ENCODE measurements at places on chromosomes 6 and 20.

DNA sequence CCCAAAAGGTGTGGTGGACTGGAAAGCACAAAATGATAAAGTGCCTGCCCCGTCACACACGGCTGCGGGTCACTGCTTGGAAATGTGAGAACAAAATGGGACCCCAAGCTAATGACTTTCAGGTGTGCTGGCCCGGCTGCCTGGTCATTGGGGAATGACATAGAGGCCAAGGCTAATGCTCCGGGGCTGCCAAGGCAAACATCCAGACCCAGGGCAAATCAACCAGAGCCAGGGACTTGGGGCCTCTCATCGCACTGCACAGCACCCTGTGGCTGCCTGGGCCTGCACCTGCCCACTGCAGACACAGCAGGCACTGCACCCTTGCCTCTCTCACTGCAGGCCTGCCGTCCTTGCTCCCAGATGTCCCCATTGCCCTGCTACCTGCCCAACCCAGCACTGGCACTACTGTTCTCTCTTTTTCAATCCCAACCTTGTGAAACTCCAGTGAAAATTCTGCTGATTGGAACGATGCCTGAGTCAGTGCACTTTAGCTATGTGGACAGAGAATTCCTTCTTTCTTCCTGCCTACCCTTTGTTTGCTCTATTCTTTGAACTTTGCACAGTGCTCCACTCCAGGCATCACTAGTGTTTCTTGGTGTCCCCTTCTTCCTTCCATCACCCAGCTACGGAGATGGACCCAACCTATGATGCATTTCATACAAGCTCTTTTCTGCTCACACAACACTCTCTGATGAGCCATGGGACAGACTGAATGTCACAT, 849.5 kb downstream of the MAFB start:
- DNase-seq: no peak

DNA sequence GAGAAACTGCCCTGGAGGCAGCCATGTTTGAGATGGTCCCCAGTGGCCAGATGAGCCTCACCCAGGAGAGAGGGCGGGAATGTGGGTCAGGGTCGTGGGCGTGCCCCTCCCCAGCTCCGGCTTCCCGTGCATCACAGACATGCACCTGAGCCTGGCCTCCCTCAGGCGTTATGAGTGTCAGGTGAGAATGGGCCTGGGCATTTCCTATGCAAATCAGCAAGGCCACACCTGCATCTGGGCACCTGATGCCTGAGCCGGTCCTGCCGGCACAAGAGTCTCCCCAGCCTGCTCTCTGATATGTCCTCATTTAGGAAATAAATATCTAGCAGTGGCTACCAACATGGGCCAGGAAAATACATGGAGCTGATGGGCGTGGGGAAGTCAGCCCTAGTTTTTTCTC, 82.4 kb downstream of the RAMACL start:
- DNase-seq: no peak

GRCh38 chr6:26251354-26252076, 113.5 kb upstream of the BTN3A2 start:
- DNase-seq: peak; percentile 78

- DNase-seq: no peak
These were observed 434.6 kb downstream of the CD109 start for GRCh38 chr6:74130641-74131040.

DNA sequence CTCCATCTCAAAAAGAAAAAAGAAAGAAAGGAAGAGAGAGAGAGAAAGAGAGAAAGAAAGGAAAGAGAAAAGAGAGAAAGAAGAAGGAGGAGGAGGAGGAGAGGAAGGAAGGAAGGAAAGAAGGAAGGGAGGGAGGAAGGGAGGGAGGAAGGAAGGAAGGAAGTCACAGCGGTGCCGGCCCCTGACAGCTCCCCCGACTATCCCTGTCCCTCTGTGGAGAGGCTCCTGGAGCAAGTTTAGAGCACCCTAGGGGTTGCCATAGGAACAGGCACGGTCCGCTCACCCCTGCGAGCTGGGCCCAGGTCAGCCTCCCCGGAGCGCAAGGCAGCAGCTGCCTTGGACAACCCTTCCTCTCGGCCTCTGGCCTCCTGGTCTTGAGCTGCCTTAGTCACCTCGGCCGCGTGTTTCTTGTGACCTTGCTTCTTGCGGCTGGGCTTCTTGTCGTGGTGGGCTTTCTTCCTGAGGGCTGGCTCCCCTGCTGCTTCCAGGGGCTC, 6.8 kb downstream of the BNIP5 start:
- no peak for DNase-seq

DNA sequence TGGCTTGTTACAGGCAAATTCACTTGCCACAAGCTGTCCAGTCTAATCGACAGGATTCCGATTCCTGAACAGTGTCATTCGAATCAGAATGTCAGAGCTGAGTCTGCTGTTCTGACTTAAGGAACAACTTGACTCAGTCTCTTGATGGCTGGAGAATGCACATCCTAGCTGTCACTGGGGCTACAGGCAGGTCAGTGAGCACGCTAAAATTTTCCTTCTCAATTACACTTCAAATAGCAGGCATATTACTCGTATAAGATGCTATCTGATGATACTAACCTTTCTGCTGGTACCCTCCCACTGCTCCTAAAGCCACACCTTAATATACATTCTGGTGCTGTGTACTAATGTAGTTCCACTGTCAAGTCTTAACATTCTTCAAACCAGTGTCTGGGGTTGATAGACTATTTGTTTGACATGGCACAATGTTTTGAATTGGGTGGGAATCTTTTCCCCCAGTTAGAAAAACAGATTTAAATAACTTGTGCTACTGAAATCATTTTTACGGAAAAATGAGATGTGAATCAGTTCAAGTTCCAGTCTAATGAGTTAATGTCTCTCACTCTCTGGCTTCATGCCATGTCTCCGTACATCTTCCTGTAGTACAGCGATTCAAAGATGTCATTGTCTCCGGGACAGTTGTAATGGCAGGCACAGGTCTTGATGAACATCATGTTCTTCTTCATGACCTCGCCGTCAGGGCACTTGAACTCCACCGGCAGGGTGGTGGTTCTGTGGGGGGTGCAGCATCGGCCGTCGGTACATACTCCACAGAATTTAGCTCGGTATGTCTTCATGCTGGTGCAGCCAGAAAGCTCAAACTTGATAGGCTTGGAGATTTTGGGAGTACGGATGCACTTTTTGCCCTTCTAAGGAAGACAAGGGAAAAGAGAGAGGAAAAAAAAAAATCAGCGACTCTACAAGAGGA, 2.2 kb downstream of the CCN2 start:
- no peak for DNase-seq

- no peak for DNase-seq
These were observed 4.5 kb upstream of the TREM2 start for GRCh38 chr6:41167173-41167963.

DNA sequence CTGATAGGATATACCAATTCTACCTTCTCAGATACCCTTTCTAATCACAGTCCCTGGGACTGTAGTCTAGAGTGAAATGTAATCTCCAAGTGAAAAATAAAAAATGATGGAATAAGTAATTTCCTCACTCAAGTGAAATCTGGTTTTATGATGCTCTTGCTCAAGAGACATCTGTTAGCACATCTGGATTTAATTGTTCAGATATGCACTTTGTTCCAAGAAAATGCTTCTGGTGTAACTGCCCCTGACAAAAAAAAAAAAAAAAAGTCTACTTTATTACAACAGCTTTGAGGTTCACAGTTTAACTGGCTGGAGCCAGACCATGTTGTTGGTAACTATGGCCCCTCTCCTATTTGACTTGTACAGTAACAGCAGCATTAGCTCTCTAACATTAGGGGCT, 251.8 kb downstream of the BTBD9 start:
- DNase-seq: no peak

GRCh38 chr6:100271625-100272024, 193.1 kb downstream of the SIM1 start:
- no peak for DNase-seq

- DNase-seq: no peak
These were observed 155.2 kb downstream of the SCML4 start for GRCh38 chr6:107668743-107669474.

- DNase-seq: no peak
These were observed 1.3 kb upstream of the RBBP8NL start for GRCh38 chr20:62428396-62429295.

DNA sequence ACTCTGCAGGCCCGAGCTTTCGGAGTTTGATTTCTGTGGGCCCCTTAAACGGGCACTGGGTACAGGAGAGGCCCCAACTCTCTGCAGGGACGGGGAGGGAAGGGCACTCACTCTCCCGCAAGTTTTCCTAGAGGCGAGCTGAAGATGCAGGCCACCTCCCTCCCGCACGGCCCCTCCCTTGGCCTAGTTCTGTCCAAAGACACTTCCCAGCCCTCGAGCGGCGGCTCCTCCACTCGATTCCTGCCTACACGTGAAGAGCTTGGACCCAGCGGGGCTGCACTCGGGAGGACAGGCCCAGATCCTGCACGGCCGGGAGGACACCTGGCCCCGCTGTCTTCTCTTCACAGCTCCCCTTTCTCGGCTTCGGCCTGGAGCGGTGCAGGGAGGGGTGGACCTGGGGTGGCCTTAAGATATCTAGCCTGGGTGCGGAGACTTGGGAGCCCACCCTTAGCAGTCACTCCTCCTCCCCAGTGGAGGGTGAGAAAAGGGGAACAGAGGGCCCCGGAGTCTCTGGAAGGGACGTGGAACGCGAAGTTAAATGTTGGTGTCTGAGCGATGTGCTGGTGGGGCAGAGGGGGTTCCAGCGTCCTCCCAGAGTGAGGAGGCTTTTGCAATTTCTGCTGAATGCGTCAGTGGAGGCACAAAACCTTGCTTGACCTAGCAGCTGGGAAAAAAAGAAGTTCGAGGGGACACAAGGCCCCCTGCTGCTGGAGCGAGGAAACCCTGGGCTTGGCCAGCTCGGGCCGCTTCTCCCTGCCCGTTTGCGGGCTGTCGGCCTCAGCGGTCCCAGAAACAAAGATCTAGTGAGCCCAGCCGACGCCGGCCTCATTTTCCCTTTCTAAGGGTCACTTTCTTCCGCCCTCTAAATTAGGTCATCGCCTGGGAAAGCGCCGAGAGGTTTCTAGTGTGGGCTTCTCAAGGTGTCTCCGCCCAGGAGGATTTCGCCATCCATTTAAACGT, 4.9 kb downstream of the OLIG3 start:
- no peak for DNase-seq

DNA sequence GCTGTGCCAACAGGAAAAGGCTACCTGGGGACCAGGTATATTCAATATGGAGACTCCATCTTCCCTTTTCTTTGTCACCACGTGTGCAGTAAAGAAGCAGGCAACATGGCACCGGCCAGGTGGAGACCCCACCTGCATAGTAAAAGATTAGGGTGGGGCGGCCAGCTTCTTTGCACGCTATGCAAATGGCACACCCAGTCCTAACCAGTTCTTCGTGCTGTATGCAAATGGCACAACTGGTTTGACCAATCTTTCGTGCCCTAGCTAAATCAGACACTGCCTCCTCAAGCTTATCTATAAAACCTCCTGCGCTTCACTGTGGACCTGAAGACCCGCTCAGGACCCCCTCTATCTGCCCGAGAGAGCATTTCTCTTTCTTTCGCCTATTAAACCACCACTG, 88.8 kb upstream of the EZR start:
- DNase-seq: no peak

GRCh38 chr6:24079076-24079475, 46.9 kb upstream of the NRSN1 start:
- DNase-seq: no peak

DNA sequence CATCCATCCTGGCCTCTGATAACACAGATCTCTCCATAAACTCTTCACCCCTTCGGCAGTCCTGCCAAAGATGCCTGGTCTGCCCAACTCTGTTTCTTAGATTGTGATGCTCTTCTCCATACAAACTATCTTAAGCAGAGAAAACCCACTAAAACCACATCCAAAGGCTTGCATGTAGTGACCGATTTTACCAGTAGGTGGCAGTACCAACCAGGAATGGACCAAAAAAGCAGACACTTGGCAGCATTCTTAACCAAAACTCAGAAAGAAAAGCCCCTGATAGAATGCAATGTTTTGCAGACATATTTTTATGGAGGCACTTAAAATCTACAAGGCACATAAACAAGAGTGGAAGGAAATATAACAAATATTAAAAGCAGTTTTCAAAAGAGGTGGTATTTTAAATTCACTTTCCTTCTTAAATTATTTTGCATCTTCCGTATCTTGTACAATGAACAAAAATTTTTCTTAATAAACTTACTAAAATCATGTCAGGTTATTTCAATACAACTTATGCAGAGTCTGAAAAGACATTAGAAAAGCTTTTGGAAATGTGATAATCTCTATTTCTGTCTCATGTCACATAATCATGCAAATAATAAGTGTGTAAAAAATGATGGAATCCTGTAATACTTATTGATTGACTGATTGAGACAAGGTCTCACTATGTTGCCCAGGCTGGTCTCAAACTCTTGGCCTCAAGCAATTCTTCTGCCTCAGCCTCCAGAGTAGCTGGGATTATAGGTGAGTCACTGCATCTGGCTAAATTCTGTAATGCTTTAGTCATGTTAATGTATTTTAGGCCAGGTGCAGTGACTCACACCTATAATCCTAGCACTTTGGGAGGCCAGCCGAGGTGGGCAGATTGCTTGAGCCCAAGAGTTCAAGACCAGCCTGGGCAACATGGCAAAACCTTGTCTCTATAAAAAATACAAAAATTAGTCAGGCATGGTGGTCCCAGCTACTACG, 29.4 kb downstream of the LRP11 start:
- DNase-seq: no peak

GRCh38 chr6:139881728-139882211, 507.3 kb upstream of the CITED2 start:
- no peak for DNase-seq

GRCh38 chr6:164069350-164069990, 655.0 kb downstream of the QKI start:
- DNase-seq: no peak

GRCh38 chr20:25300496-25301170, 52.7 kb downstream of the PYGB start:
- DNase-seq: no peak

- no peak for DNase-seq
These were observed 528.4 kb downstream of the PKHD1 start for GRCh38 chr6:51559059-51559458.

DNA sequence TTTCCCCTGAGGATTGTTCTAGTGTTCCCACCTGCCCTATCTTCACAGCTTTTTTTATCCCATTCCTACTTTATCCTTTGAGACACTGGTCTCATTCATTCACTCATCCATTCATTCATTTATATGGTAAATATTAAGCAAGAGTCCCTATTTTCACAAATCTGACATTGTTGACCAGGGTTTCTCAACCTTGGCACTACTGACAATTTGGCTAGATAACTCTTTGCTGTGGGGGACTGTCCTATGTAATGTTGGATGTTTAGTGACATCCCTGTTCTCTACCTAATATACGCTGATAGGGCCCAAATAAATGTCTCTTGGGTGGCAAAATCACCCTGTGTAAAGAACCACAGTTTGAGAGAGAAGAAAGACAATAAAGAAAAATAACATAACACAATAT, 345.0 kb downstream of the GRIK2 start:
- DNase-seq: no peak

DNA sequence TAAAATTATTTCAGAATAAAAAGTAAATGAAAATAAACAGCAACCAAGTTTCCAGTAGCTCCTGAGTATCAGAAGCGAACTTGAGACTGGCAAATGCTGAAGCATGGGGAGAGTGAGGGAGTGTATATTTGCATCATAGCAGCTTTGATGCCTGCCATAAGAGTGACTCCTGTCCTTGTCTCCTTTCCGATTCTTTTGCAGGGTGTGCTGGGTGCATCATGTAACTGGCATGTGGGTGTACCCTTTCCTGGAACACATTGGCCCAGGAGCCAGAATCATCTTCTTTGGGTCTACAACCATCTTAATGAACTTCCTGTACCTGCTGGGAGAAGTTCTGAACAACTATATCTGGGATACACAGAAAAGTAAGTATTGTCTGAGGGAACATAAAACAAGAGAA, 117.4 kb downstream of the ADAT2 start:
- no peak for DNase-seq

Data from NCI-H1436 (cell line).